Tibial nerve (tissue), 4 donors: ENCODE measurements at places on chromosomes 5 and 9.

- no peak overlapping the region for H3K27ac ChIP-seq
- H3K4me1 ChIP-seq: no peaks in the 10 kb centered on the region
- DNase-seq: no peak
- H3K27me3 ChIP-seq: no peaks in the 10 kb centered on the region
These were observed 13.2 kb downstream of the MRPL41 start for GRCh38 chr9:137564817-137565411.

- no peaks in the 10 kb centered on the region for H3K36me3 ChIP-seq
- H3K27me3 ChIP-seq: no peaks in the 10 kb centered on the region
- no peak overlapping the region for H3K4me3 ChIP-seq
- no peak overlapping the region for H3K27ac ChIP-seq
- no peak for DNase-seq
- no peaks in the 10 kb centered on the region for H3K4me1 ChIP-seq
These were observed 68.0 kb upstream of the MAMDC2 start for GRCh38 chr9:69975681-69976080.

GRCh38 chr5:138712791-138713190 is 40.4 kb upstream of the CTNNA1 start:
- H3K4me3 ChIP-seq: no peak overlapping the region
- H3K36me3 ChIP-seq: no peaks in the 10 kb centered on the region
- H3K27ac ChIP-seq: no peak overlapping the region
- DNase-seq: no peak
- no peaks in the 10 kb centered on the region for H3K4me1 ChIP-seq
- no peaks in the 10 kb centered on the region for H3K27me3 ChIP-seq

GRCh38 chr9:26975728-26976707 is 19.8 kb downstream of the IFT74 start:
- no peak overlapping the region for H3K27ac ChIP-seq
- DNase-seq: peak; percentile 42
- H3K4me1 ChIP-seq: peaks cover 5% of the 10 kb centered on the region
- H3K36me3 ChIP-seq: peaks cover 19% of the 10 kb centered on the region
- H3K27me3 ChIP-seq: no peaks in the 10 kb centered on the region

DNA sequence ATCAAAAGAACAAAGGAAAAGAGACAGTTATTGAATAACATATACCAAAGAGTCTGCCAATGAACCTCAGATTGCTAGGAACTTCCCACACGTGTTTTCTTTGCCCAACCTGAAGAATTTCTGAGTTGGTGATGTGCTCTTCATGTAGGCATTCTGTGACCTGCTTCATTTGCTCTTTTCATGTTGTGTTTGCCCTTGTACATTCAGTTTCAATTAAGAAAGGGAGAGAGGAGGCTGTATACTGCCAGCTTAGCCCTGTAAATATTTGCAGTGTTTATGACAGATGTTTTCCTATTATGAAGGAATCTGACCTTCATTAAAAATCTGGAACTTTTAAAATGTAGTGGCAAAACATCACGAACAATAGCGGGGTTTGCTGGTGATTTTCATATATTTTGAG is 168.5 kb downstream of the GAS1 start:
- H3K36me3 ChIP-seq: no peaks in the 10 kb centered on the region
- no peak overlapping the region for H3K4me3 ChIP-seq
- H3K27ac ChIP-seq: no peak overlapping the region
- no peaks in the 10 kb centered on the region for H3K27me3 ChIP-seq

- H3K27me3 ChIP-seq: no peaks in the 10 kb centered on the region
- DNase-seq: no peak
- no peaks in the 10 kb centered on the region for H3K4me1 ChIP-seq
- H3K27ac ChIP-seq: no peak within 1 kb of the TSS
- H3K36me3 ChIP-seq: peaks cover 20% of the 10 kb centered on the region
- H3K4me3 ChIP-seq: no peak within 1 kb of the TSS
These were observed at the start of gene PCDHGA9 for GRCh38 chr5:141402553-141403243. TSS of gene PCDHGA9 (plus strand) at chr5:141402778. CDS start at chr5:141402953, 175 bp downstream.

DNA sequence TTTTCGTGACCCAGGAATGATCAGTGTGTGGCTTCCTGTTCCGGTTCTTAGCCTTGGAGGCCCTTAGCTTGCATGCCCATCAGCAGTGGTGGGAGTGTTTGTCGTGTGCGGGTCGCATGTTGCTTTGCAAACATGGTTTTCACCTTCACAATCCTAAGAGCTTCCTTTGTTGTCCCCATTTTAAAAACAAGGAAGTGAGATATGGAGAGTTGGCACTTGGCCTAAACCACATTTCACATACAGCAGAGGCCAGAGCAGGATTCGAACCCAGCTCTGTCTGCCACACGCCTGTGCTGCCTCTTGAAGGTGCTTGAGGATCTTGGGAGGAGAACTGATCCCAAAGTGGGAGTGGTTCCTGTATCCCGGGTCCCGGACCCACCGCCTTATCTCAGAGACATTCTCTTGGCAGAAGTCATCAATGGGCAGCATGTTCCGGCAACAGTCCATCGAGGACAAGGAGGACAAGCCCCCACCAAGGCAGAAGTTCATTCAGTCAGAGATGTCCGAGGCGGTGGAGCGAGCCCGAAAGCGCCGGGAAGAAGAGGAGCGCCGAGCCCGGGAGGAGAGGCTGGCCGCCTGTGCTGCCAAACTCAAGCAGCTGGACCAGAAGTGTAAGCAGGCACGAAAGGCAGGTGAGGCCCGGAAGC is 38.2 kb upstream of the POMT1 start:
- H3K36me3 ChIP-seq: peaks cover 3% of the 10 kb centered on the region
- H3K27me3 ChIP-seq: no peaks in the 10 kb centered on the region
- DNase-seq: no peak

DNA sequence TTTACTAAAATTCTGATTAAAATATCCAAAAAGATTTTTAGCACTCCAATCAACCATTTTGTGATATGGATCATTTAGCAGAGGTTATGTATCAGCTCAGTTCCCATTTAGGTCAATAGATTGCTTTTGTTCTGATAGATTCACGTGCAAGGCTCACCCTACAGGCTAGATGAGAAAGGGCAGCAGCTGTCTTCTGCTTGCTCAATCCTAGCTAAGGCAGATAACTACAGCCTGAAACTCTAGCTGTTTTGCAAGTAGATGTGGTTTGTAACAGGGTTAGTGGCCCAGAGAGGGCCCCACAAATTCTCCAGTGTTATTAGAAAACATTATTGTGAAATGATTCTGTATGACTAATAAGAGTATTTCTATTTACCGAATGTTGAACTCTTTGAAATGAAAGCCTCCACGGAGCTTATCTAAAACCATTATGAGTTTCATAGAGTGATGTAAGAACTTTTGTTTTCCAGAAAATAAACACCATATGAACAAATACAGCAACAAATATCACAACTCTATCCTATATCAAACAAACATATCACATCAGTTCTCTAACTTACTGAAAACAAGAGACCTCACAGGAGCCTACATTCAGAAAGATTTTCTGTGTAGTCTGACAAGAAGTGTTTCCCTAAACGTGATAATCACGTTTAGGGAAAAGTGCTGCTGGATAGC is 841.9 kb upstream of the ACO1 start:
- no peaks in the 10 kb centered on the region for H3K4me1 ChIP-seq
- H3K4me3 ChIP-seq: no peak overlapping the region
- H3K27ac ChIP-seq: no peak overlapping the region
- H3K36me3 ChIP-seq: no peaks in the 10 kb centered on the region
- H3K27me3 ChIP-seq: no peaks in the 10 kb centered on the region
- DNase-seq: peak; percentile 33

GRCh38 chr5:8905021-8905420 is 640.9 kb downstream of the SEMA5A start:
- H3K27ac ChIP-seq: no peak overlapping the region
- H3K4me3 ChIP-seq: no peak overlapping the region
- DNase-seq: no peak
- no peaks in the 10 kb centered on the region for H3K4me1 ChIP-seq
- H3K36me3 ChIP-seq: no peaks in the 10 kb centered on the region
- H3K27me3 ChIP-seq: no peaks in the 10 kb centered on the region

DNA sequence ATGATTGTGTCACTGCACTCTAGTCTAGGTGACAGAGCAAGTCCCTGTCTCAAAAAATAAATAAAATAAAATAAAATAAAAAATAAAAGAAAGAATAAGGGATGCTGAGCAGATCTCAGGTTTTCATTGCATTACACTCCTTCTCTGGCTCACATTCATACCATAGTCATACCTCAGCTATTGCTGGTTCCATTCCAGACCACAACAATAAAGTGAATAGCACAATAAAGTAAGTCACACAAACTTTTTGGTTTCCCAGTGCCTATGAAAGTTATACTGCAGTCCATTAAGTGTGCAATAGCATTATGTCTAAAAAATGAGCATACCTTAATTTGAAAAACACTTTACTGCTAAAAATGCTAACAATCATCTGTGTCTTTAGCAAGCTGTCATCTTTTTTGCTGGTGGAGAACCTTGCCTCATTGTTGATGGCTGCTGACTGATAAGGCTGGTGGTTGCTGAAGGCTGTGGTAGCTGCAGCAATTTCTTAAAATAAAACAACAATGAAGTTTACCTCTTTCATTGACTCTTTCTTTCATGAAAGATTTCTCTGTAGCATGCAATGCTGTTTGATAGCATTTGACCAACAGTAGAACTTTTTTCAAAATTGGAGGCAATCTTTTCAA is 415.7 kb downstream of the ZNF608 start:
- H3K4me3 ChIP-seq: no peak overlapping the region
- no peaks in the 10 kb centered on the region for H3K27me3 ChIP-seq
- no peak for DNase-seq
- no peak overlapping the region for H3K27ac ChIP-seq
- no peaks in the 10 kb centered on the region for H3K36me3 ChIP-seq

- no peaks in the 10 kb centered on the region for H3K27me3 ChIP-seq
- H3K4me3 ChIP-seq: no peak overlapping the region
- peaks cover 8% of the 10 kb centered on the region for H3K4me1 ChIP-seq
- no peak for DNase-seq
These were observed 190.3 kb downstream of the TLE1 start for GRCh38 chr9:81499021-81499454.

- no peak for DNase-seq
- peaks cover 3% of the 10 kb centered on the region for H3K4me1 ChIP-seq
- H3K27ac ChIP-seq: no peak overlapping the region
- no peaks in the 10 kb centered on the region for H3K36me3 ChIP-seq
- no peak overlapping the region for H3K4me3 ChIP-seq
These were observed 95.8 kb upstream of the RETREG1 start for GRCh38 chr5:16712620-16713019.

GRCh38 chr9:14993901-14994554 is 83.8 kb upstream of the FREM1 start:
- H3K36me3 ChIP-seq: no peaks in the 10 kb centered on the region
- H3K27me3 ChIP-seq: no peaks in the 10 kb centered on the region
- H3K4me3 ChIP-seq: peak overlapping the region; percentile 72
- no peak for DNase-seq
- no peak overlapping the region for H3K27ac ChIP-seq
- H3K4me1 ChIP-seq: no peaks in the 10 kb centered on the region

- no peak overlapping the region for H3K4me3 ChIP-seq
- DNase-seq: no peak
- H3K27ac ChIP-seq: no peak overlapping the region
- H3K4me1 ChIP-seq: no peaks in the 10 kb centered on the region
- H3K27me3 ChIP-seq: no peaks in the 10 kb centered on the region
These were observed 743.0 kb upstream of the DMAC1 start for GRCh38 chr9:8542537-8542936.

DNA sequence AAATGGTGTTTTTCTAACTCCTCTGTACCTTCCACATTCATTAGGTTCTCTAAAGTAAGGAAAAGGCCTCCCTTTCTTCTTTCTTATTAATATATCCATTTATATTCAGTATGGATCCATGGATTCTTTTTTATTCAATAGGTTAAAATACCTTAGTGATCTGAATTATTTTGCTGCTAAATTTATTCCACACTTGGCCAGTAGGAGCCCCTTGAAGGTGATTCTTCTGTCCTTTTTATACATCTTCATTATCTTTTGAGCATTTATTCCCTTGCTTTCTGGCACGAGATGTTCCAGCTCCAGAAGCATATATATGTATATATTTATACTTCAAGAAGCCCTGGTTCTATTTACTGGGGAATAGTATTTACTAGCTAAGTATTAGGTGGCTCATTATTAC is 311.8 kb upstream of the SGCD start:
- DNase-seq: no peak
- no peaks in the 10 kb centered on the region for H3K4me1 ChIP-seq
- H3K4me3 ChIP-seq: no peak overlapping the region

GRCh38 chr9:16918920-16919319 is 48.5 kb upstream of the BNC2 start:
- no peaks in the 10 kb centered on the region for H3K27me3 ChIP-seq
- DNase-seq: no peak
- H3K4me3 ChIP-seq: no peak overlapping the region

DNA sequence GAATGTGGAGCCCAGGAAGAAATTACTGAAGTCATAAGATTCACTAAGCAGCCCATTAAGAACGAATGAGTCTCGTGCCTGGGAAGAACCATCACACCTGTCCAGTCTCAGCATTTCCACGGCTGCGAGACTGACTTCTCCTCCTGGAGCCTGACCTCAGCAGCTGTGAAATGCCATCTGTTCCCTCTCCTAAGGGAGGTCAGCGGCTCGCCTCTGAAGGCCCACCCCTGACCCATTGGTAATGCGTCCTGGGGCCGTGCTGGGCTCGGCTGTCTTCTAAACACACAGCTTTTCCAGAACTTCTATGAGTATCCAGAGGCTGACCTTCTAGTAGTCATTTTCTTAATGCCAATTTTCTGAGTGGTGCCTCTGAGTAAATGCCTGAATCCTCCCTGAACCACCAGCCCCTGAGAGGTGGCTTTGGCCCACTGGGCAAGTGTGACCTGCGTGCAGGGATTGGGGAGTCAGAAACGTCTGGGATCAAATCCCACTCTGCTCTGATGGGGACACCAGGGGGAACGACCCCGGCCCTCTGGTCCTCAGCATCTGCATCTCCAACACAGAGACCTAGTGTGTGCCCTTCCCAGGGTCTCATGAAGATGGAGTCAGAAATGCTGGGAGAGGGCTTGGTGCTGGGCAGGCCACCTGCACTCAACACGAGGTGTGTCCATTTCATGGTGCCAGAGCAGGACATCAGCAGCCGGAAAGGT is 5.7 kb downstream of the SLC6A3 start:
- no peak overlapping the region for H3K27ac ChIP-seq
- no peaks in the 10 kb centered on the region for H3K4me1 ChIP-seq
- no peak for DNase-seq
- H3K36me3 ChIP-seq: no peaks in the 10 kb centered on the region

- H3K4me3 ChIP-seq: no peak overlapping the region
- H3K27me3 ChIP-seq: no peaks in the 10 kb centered on the region
- H3K27ac ChIP-seq: no peak overlapping the region
- DNase-seq: no peak
- H3K4me1 ChIP-seq: no peaks in the 10 kb centered on the region
These were observed 602.6 kb upstream of the DAB2 start for GRCh38 chr5:40027400-40027799.

- peak; percentile 80 for DNase-seq
- no peaks in the 10 kb centered on the region for H3K4me1 ChIP-seq
- no peaks in the 10 kb centered on the region for H3K27me3 ChIP-seq
- no peak overlapping the region for H3K4me3 ChIP-seq
These were observed 75.5 kb downstream of the KLHL3 start for GRCh38 chr5:137660349-137660817.

DNA sequence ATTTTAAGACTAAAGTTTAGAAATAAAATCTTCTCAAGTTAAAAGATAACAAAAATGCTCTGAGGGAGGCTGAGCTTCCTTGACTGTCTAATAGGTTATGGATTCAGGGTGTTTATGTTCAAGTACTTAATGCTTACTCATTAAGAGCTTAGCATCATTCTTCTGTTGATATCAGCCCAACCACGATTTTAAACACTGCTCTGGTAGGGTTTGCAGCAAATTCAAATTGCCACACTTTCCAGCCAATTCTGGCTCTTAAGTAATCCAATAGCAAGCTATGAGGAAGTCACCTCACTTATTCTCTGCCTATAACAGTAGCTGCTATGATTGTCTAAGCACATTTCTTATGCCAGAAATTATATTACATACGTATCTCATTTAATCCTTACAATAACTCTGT is 191.0 kb upstream of the KIF2A start:
- no peaks in the 10 kb centered on the region for H3K4me1 ChIP-seq
- no peak overlapping the region for H3K4me3 ChIP-seq
- DNase-seq: no peak
- no peaks in the 10 kb centered on the region for H3K36me3 ChIP-seq
- H3K27ac ChIP-seq: no peak overlapping the region
- no peaks in the 10 kb centered on the region for H3K27me3 ChIP-seq
